ENCODE measurements at places on chromosomes 2 and 18.
A peak's percentile ranks its signal among the peaks of the same experiment; 100 is the strongest.

DNA sequence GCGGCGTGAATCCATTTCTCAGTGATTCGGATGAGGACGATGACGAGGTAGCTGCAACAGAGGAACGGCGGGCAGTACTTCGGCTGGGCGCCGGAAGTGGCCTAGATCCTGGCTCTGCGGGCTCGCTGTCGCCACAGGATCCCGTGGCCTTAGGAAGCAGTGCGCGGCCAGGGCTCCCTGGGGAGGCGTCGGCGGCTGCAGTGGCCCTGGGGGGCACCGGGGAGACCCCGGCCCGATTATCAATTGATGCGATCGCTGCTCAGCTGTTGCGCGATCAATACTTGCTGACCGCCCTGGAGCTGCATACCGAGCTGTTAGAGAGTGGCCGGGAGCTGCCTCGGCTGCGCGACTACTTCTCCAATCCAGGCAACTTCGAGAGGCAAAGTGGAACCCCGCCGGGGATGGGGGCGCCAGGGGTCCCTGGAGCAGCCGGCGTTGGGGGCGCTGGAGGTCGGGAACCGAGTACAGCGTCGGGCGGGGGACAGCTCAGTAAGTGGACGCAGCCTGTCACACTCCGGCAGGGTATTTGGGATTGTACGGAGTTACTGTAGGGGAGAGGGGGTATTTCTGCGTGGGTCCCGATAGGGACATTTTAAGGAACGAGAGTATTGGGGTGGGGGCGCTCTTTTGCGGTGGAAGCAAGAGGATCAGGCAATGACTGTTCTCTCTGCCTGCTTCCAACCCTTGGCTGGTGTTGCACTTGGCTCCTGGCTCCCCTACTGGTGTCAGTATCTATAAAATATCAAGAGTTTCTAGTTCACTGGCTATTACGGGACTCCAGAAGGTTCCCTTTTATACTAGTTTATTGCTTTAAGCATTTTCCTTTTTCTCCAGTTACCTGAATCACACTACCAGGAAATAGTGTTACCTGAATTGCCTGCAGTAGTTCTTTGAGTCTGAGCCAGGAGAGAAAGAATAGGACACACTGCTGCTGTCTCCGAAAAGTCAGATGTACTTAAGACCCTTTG is 772 bp downstream of the RELCH start:
- peak; percentile 41 for DNase-seq

- DNase-seq = no peak
Measured at GRCh38 chr18:65786474-65786873, 35.7 kb downstream of the CDH7 start.

- no peak for DNase-seq
Measured at GRCh38 chr2:212953170-212953920, 198.1 kb downstream of the IKZF2 start.

- DNase-seq = no peak
Measured at GRCh38 chr2:198471291-198471690, 666.9 kb downstream of the PLCL1 start.

DNA sequence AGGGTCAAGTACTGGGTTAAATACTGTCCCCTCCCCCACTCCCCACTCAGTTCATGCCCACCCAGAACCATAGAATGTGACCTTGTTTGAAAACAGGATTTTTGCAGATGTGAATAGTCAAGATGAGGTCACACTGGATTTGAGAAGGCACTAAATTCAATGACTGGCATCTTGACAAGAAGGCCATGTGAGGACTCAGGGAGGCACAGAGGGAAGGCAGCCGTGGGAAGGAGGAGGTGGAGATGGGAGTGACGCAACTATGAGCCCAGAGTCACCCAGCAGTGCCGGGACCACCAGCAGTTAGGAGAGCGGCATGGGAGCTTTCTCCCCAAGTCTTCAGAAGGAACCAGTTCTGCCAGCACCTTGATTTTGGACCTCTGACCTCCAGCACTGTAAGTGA is 257.3 kb downstream of the BCL2 start:
- DNase-seq = no peak

GRCh38 chr2:200306931-200307723 is 634 bp downstream of the SPATS2L start:
- no peak for DNase-seq

DNA sequence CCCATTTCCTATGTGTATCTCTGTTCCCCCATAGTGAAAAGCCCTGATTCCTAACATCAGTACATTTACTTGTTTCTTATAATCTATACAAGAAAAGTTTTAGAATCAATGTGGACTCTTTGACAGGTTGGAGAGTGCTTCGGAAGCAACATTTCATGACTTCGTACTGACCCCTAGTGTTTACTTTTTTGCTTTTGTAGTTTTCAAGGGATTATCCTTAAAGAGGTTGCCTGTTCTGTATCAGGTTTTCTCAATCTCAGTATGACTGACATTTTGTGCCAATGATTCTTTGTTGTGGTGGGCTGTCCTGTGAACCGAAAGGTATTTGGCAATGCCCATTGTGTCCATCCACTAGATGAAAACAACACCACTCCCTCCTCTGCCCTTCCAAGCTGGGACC is 43.3 kb upstream of the SERPINB2 start:
- peak; percentile 35 for DNase-seq
